Activated CD4-positive, alpha-beta T cell treated with anti-CD3 and anti-CD28 coated beads for 36 hours (primary cell): ENCODE measurements at places on chromosomes 1 and 21.

GRCh38 chr1:117970252-117970651, 40.7 kb downstream of the WDR3 start:
- DNase-seq = no peak

DNA sequence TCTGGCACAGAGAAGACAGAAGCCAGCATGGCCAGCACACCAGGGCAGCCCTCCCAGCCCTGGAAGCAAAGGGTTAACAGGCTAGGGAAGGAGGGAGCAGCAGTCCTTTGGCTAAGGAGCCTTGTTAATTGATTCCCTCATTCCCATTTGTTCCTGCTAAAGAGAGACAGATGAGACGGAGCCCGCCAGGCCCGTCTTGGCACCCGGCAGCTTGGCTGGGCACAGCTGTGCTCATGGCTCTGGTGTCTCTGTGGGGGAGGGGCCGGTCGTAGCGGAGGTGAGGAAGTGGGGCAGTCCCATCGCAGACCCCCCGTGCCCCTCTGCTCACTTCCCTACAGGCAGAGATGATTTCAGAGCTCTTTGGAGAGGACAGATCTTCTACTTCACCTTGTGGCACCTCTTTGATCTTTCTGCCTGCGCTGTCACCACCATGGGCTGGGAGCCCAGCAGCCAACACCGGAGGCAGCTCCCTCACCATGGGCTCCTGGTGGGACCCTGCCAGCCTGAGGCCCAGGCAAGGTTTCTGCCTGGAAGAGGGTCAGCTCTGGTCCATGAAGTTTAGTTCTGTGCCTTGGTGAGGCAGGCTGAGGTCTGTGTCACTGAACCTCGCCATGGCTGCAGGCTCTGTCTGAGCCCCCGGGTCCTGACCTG, 38.0 kb downstream of the FOXO6 start:
- no peak for DNase-seq

DNA sequence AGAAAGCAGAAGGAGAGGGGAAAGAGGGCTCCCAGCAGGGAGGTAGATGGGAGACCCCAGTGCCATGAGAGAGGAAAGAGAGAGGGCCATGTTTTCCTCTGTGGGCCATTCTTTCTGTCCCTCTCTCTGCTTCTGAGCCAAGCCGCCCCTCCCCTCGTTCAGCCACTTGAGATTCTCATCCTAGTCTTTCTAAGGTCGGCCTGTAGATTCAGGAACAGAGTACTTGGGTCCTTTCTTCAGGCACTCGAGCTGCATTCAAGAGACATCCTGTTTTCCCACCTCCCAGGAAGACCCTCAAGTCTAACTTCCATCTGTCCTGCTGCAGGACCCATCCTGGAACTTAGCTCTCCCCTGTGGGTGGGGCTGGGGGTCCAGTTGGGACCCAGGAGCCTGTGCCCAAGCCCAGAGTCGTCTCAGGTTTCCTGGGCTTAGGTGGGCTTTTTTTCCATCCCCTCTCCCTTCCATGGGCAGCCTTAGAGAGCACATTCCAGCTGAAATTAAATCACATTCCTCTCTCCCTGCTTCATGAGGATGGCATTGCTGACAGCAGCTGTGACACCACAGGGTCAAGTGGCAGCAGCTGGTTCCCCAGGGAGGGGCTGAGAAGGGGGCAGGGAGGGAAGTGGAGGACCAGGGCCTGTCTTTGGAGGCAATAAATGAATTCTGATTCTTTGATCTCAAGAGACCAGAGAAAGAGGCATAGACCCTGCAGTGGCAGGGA, 13.0 kb downstream of the NES start:
- DNase-seq = no peak

GRCh38 chr1:245650441-245650960, 495.7 kb downstream of the KIF26B start:
- DNase-seq = no peak

DNA sequence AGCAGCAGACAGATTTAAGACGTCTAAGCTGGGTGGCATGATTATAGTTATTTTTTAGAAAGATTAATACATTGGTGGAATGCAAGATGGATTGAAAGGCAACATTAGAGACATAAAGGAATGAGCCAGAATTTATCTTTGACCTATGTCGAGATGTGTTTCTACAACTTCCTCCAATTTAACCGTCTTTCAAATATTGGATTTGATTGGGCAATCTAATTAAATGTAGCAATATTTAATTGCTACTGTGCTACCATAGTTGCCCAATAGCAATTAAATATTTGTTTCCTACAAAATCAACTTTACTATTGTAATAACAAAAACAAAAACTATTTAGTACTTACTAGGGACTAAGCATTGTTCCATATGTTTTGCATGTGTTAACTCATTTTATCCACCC, 30.4 kb upstream of the CYP4A22 start:
- DNase-seq = no peak

- no peak for DNase-seq
These were observed 385.9 kb downstream of the GPATCH2 start for GRCh38 chr1:217244971-217245370.
